ENCODE measurements at places on chromosomes 3 and 15.

DNA sequence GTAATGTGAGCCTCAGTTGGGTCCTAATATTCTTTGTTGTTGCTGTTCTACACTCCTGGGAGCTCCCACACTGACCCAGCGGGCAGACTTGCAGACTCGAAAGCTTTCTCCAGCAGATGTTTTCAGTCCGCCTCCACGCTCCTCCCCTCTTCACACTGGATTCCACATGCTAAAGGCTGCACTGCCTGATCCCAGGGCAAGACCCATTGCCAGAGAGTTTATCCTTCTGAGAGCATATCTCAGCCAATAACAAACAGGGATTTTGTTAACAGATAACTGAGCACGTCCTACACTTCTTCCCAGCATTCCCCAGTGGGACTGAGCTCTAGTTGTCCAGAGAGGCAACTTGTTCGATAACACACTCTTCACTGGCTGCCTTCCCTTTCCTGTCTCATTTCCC lies 8.0 kb upstream of the COL6A6 start:
- no peak for DNase-seq

GRCh38 chr15:52278636-52279367 lies 16.8 kb downstream of the MYO5C start:
- DNase-seq = no peak

- no peak for DNase-seq
Measured at GRCh38 chr15:64766058-64766457, 9.3 kb downstream of the RBPMS2 start.

DNA sequence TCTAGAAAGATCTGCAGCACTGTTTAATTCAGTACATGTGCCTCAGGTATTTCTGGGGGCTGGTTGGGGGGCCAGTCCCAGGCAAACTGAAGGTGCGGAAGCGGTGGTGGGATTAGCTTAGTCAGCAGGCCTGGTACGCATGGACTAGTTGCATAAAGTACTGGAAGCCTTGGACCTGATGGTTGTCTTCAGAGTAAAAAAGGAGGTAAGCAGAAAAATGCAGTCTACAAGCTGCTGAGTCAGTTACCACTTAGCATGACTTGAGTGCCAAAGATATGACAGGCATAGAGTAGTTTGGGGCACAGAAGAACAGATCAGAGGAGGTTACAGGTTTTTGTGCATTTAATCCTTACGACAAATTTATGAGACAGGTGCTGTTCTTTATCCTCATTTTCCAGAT lies 19.9 kb upstream of the GOLGA8J start:
- no peak for DNase-seq

DNA sequence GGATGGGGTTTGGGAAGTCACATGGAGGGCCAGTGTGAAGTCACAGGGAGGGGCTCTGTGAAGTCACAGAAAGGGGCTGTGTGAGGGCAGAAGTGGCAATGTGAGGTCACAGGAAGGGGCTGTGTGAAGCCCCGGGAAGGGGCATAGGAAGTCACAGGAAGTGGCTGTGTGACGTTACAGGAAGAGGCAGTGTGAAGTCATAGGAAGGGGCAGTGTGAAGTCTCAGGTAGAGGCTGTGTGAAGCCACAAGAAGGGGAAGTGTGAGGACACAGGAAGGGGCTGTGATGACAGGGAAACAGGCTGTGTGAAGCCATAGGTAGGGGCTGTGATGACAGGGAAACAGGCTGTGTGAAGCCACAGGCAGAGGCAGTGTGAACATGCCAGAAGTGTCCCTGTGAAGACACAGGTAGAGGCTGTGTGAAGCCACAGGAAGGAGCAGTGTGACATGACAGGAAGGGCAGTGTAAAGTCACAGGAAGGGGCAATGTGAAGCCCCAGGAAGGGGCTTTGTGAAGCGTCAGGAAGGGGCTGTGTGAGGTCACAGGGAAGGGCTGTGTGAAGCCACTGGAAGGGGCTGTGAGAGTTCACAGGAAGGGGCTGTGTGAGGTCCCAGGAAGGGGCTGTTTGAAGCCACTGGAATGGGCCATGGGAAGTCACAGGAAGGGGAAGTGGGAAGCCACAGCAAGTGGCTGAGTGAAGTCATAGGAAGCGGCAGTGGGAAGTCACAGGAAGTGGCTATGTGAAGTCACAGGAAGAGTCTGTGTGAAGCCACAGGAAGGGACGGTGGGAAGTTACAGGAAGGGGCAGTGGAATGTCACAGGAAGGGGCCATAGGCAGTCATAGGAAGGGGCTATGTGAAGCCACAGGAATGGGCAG lies 37.1 kb downstream of the GASK1A start:
- no peak for DNase-seq

DNA sequence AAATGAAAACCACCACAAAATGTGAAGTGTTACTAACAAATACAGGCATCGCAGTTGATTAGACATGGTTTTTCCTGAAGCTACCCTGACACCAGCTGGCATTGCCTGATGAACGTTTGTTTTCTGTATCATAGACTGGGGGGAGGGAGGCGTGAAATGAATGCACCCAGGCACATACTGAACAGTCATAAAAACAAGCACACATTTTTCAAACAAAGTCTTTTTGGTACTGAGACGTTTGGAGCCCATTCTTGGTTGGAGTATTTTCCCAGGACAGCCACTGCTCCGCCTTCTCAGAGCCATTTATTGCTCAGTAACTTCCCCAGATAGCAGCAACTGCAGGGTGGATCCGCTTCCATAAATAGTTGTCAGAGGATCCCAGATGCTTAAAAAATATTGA lies 52.4 kb downstream of the KLF13 start:
- DNase-seq = no peak

- DNase-seq = no peak
Measured at GRCh38 chr3:56878074-56878473, 76.3 kb upstream of the ARHGEF3 start.

- no peak for DNase-seq
Measured at GRCh38 chr15:29130476-29130875, 139.1 kb downstream of the NSMCE3 start.

GRCh38 chr3:129081503-129081902 lies 20.9 kb downstream of the GP9 start:
- no peak for DNase-seq

- peak; percentile 51 for DNase-seq
Measured at GRCh38 chr15:75347222-75348033, 589 bp downstream of the NEIL1 start.

DNA sequence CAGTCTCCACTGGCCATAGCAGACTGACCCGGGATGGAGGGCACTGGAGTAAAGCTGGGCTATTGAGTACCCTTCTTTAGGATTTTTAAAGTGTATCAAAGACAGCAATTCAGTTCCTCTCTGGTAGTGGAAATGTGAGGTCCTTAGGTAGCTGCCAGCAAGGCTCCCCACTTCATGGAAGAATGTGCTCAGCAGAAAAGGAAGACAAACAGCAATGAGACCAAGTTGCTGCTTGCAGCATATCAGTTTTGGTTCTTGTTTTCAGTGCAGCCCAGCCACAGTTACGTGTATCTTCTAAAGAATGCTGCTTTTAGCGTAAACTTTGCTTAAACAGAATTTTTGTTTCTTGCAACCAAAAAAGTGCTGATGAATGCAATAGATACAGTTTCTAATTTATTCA lies 374.0 kb upstream of the CBLB start:
- DNase-seq = no peak

DNA sequence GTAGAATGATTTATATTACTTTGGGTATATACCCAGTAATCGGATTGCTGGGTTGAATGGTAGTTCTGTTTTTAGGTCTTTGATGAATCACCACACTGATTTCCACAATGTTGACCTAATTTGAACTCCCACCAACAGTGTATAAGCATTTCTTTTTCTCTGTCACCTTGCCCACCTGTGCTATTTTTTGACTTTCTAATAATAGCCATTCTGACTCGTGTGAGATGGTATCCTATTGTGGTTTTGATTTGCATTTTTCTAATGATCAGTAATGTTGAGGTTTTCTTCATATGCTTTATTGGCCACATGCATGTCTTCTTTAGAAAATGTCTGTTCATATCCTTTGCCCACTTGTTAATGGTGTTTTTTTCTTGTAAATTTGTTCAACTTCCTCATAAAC lies 340.8 kb downstream of the PLOD2 start:
- DNase-seq = no peak

GRCh38 chr15:34628577-34629152 lies 45.2 kb upstream of the GOLGA8B start:
- DNase-seq = no peak

DNA sequence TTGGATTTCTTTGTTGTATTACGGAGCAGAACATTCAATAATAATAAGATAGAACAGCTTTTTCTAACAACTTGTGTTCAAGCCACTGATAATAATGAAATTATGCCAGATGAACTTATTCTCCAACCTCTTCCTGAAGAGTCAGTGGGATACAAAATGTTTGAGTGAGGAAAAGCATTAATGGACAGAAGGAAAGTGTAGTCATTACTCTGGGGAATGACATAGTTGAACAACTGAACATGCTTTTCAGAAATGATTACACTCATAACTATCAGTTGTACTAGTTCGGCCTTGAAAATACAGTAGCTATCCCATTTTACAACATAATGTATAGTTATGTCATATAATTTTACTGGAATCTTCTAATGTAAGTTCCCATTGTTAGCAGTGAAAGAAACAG lies 55.9 kb downstream of the ALCAM start:
- no peak for DNase-seq

DNA sequence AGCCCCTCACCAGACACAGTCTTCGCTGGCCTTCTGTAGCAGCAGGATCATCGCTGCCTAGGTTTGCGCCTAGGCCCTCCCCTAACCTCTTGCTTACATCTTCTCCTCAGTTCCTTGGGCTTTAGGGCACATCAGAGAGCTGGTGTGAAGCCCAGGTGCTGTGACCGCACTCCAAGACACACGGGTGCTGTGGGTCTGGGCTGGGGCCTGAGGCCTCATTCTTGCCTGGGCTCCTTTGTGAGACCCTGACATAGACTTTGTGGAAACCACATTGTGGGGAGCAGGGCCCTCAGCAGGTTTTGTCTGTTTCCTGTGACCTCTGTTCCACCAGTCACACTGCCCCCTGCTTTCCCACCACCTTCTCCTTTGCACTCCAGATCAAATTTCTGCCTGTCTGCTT lies 8.0 kb downstream of the AMIGO3 start:
- no peak for DNase-seq

DNA sequence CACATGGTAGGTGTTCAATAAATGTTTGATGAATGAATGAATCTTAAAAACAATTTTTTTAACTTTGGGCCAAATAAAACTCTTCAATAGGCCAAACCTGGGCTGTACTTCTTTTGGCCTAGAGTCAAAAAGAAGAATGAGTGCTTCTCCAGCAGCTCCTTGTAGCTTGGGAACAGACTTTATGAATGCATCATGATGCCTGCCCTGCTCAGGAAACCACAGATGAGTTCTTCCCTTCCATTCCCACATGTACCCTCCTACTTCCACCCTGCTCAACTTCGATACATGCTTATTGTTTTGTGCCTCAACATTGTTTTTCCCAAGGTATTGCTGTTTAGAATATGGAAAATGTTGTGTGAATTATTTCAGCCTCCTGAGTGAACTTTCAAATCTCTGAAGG lies 87.0 kb downstream of the FILIP1L start:
- DNase-seq = no peak

DNA sequence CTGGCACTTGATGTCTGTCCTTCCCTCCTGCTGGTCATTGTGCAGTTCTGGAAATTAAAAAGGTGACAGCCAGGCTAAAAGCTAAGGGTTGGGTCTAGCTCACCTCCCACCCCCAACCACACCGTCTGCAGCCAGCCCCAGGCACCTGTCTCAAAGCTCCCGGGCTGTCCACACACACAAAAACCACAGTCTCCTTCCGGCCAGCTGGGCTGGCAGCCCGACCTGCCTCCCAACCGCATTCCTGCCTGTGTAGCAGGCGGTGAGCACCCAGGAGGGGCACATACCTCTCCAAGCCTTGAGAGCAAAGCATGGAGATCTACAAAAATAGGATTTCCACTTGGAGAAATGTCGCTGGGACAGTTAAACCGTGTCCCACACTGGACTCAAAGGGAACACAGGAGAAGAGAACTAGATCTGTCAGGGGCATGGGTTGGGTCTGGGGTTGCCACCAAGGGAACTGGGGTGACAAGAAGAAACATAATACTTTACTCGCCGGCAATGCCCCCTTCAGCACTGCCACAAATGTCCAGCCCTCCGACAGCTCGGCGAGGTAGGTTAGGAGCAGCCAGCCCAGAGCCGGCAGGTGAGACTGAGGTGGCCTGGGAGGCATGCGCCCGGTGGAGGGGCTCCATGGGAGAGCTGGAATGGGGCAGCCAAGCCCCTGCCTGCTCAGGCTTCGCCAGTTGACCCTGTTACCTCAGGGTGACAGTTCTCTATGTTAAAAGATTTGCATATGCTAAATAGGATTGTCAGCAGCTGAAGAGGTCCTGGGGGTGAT lies 52.2 kb downstream of the EXOG start:
- DNase-seq = no peak

DNA sequence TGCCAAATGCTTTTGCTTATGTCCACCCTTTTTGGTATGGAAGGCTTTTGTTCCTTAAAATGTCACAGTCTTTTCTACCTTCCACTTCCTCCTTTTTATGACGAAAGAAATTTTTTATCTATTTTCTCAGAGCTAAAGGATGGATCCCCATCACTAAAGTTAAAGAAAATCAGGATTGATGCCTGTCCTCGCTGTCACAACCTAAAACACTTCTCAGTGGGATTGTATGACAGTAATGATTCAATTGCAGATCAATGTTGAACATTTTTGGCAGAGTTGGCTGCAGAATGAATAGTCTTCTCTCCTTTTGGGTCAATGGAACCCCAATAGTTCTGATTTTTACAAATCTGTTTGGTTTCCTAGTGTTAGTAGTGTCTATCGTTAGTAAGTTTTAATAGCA lies 549.8 kb upstream of the ROBO2 start:
- DNase-seq = no peak

- peak; percentile 67 for DNase-seq
Measured at GRCh38 chr15:78000091-78000926, 77.2 kb downstream of the TBC1D2B start.

GRCh38 chr15:33378866-33379480 lies 68.2 kb downstream of the RYR3 start:
- DNase-seq = no peak

- no peak for DNase-seq
Measured at GRCh38 chr3:186318135-186318534, 43.9 kb downstream of the DGKG start.

- DNase-seq = no peak
Measured at GRCh38 chr15:65373163-65373651, 4.6 kb downstream of the IGDCC3 start.

GRCh38 chr3:149609595-149609994 lies 48.2 kb downstream of the WWTR1 start:
- DNase-seq = no peak

- DNase-seq = no peak
Measured at GRCh38 chr3:141407825-141408224, 39.5 kb downstream of the ZBTB38 start.
